Stimulated activated CD4-positive, alpha-beta T cell treated with anti-CD3 and anti-CD28 coated beads, Interleukin-15, amount 100 ng/mL, for 24 hours (primary cell): ENCODE measurements at places on chromosomes 7 and 10.

- no peak for DNase-seq
Measured at GRCh38 chr7:103702454-103702853, 256.4 kb upstream of the SLC26A5 start.

DNA sequence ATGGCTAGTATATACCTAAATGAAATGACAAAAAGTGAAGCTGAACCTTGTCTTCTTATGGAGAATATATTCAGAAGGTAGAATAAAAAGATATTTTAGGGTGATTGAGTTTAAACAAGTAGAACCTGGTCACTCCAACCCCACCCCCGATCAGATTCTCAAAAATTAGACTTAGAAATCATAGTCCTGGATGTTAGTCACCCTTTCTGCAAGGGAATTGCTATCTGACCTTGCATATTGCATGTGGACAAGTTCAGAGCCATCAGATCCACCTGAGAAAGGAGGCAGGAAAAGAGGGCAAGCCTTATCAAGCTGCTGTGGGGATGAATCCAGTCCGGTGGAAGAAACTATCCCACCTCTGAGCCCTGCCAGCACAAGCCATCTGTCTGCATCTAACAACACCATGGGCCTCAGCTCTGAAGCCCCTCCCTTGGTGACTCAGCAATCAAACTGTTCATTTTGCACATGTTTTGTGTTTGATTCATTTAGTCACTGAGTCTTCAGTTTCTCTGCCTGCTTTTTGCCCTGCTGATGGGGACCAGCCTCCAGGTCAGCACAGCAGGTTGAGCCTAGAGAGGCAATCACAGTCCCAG lies 727.3 kb downstream of the AUTS2 start:
- DNase-seq, result no peak

- DNase-seq, result no peak
Measured at GRCh38 chr7:156096771-156097538, 284.7 kb upstream of the SHH start.

GRCh38 chr7:16367115-16367514 lies 54.2 kb downstream of the CRPPA start:
- DNase-seq, result no peak

DNA sequence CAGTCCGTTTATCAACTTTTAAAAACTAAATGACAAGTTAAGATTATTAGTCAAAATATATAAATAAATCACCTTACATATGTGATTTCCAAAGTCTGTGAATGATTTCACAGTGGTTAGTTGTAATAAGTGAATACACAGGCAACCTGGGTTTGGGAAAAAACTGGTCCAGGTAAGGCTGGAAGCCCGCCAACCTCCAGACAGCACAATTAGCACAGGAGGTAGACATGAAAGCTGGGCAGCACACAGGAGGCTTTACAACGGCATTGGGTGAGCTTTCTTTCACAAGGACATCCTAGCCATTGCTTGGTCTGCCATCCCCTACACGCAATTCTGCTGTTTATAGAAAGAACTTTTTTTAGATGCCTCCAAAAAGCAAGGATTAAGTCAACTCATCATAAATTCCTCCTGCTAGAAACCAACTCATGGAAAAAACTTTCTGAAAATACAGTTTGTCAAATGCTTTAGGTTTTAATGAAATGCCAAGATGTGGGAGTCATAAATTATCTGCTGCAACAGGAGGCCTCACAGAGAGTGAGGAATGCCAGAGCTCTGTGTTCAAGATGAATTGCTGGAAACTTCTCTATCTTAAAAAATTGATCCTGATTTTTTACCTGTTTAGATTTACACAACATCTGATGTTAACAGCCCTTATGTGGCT lies 346.8 kb upstream of the NFE2L3 start:
- DNase-seq, result no peak

DNA sequence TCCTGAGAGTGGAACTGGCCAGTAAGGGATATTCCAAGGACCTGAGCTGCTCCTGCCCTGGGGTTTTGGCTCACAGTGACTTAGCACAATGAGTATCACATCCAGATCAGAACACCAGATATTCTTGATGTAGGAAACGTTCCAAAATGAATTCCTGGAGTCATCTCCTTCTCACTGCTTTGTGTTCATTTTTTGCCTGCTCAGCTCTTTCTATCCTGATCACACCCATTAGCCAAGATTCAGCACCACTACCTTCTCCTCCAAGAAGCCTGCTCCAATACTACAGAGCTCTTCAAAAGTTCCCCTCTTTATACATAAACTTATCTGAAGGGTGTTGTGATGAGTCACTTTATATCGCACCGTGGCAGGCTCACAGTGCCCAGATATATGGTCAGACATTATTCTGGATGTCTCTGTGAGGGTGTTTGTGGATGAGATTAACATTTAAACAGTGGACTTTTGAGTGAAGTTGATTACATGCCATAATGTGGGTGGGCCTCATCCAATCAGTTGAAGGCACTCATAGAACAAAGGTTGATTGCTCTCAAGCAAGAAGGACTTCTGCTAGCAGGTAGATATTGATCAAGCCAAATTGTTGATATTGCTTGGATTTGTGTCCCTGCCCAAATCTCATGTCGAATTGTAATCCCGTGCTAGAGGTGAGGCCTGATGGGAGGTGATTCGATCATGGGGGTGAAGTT lies 1155.2 kb upstream of the AUTS2 start:
- DNase-seq, result no peak

GRCh38 chr7:38280000-38280399 lies 6.6 kb upstream of the TARP start:
- no peak for DNase-seq

DNA sequence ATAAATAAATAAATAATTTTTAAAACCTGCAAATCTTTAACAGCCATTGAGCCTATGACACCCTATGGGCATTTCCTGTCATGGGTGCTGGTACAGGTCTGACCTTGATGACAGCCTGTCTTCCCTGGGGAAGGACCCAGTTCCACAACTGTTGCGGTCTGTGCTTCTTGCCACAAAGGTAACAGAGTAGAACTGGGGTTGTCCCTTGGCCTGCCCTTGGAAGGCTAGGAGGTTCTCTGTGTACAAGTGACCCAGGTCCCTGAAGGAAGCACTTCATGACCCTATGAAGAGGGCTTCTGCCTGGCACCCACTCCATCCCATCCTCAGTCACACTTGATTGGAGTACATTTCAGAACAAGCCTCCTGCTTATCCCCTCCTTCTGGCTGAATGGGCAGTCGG lies 66.9 kb downstream of the OGDH start:
- no peak for DNase-seq

GRCh38 chr10:62456611-62457101 lies 82.5 kb downstream of the ZNF365 start:
- no peak for DNase-seq

DNA sequence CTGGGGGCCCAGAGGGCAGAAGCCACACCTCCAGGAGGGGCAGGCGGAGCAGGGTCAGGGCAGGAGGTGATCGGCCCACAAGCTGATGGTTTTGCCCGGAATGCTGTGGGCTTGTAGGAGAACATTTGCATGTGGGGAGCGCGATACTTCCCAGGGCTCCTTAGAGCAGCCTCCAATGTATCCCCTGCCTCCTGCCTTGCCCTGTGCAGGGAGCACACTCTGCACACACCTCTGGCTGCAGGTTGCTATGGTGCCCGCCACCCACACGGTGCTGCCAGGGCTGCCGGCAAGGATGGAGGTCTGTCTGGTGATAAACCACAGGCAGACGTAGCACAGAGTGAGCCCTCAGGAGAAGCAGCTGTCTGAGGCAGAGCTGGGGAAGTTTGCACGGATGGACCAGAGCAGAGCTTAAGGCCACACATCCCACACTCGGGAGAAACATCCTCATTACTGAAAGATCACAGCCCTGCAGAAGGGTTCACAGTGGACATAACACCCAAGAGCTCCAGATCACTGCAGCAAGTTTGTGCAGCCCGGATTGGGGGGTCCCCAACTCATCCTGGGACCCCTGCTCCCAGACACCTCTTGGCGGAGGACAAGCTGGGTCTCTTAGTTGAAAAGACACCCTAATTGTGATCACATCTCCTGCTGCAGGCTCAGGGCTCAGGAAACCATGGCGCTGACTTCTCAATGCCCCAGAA lies 41.8 kb downstream of the VIPR2 start:
- no peak for DNase-seq

GRCh38 chr10:7515439-7515838 lies 104.6 kb upstream of the SFMBT2 start:
- DNase-seq, result no peak

DNA sequence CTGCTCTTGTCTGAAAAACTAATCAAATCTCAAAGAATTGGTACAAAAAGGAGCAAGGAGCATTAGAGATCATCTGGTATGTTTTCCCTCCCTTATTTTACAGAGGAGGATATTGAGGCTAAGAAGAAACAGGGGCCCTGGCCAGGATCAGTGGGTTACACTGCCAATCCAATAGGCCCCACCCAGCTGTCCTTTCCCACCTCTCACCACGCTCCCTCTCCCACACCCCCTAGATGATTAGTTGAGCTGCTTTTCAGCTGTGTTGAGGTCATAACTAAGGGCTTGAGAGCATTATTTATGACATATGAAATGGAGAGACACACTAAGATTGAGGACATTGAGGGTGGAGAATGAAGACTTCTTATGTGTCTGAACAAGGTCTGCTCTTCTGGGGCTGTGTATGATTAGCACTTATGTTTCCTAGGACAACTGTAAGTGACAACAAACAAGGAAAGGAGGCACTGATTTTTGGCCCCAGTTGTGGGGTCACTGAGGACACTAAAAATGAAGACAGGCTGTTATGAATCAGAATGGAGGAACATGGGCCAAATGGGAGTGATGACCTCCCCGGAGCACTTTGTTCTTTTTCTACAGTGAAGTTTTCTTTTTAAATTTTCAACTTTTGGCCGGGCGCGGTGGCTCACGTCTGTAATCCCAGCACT lies 26.5 kb downstream of the VWA2 start:
- no peak for DNase-seq

GRCh38 chr7:22675421-22675820 lies 51.6 kb upstream of the IL6 start:
- DNase-seq, result no peak

DNA sequence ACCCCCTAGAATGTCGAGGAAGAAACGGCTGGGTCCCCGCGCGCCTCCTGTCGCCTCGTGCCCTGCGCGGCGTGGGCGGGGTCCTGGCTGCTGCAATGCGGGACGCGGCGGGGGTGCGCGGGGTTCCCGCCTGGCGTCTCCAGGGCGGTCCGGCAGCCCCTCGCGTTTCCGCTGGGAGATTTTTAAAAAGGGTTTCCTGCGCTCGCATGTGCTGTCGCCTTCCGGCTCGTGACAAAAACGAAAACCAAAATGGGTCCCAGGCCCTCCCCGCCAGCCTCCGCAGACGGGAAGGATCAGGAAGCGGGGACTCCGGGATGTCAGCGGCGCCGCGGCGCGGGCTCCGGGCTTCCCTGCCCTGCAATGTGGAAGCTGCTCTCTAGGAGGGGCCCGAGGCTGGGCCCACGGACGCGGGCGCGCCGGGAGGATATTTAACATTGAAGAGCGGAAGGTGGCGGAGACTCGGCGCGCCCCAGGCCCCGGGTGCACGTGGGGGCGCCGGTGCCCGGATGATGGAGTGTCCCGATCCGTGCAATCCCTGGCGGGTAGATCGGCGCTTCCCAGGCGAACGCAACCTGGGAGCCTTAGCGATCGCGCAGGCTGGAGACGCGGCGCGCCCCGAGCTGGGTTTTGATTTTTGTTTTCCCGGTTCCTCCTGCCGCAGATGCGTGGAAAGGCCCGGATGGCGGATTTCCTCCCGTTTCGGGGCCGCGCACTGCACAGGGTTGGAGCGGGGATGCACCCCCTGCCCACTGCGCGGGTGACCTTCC lies 1.0 kb downstream of the PFKP start:
- DNase-seq, result peak; percentile 84
